ENCODE measurements at places on chromosomes 5 and 9.

GRCh38 chr5:43155394-43156096, 34.8 kb downstream of the ZNF131 start:
- DNase-seq: no peak

DNA sequence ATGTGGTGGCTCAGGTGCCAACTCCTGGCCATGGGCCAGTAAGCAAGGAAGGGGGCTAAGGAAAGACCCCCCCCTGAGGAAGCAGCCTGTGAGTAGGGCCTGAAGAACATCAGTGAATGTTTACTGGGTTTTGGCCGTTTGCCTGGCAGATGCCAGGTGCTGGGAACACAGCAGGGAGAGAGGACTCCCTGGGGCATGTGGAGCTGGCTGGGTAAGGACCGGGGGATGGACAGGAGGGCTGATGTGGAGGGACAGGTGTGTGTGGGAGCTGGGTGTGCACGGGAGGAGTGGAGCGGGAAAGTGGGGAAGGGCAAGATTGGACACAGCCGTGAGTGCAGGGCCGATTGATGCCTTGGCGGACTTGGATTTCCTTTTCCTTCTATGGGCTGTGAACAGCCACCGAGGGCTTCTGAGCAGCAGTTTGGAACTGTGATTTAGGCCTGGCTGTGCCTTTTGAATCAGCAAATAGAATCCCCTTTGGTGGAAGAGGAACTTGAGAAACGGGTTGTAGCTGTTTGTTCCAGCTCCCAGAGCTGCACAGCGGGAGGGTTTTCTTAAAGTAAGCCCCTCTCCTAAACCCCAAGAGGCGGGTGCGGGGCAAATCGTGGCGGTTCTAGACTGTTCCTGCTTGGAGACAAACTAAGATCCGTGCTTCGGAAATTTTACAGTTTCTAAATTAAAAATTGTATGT, 3.1 kb downstream of the HMCN2 start:
- DNase-seq: no peak

DNA sequence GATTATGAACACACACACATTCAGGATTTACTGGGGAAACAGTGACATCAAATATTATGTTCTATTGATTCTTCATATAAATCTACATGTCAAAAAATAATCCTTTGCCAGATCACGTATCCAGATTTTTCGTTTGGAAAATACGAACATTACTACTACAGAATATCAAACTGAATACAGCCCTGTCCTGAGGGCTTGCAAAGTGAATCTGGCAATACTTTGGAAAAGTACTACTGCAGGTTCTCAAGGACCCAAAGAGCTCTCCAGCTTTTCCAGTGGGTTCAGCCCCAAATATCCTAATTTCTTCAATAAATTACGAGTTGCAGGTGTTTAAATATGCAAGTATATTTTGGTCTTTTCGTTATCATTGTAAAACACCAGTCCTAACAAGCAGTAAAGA, 411 bp upstream of the NDUFS4 start:
- no peak for DNase-seq

GRCh38 chr5:141486091-141486490, 1.3 kb downstream of the PCDHGC4 start:
- no peak for DNase-seq

DNA sequence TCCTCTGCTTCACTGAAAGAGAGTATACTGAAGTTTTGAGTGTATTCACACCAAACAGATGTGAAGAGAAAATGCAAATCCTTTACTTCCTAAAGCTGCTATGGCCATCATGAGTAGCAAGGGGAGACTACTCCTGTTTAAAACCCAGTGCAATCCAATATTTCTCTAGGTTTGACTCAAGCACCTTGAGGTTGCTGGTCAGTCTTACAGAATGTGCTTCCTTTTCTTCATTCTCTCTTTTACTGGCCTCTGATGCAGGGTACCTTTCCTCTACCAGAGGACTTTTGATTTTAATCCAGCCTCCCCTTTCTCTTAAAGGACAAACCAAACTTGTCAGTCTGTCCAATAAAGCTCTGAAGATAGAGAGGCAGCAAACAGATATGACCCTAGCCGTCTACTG, 98.1 kb upstream of the TLE4 start:
- no peak for DNase-seq
